ENCODE measurements at places on chromosomes 4 and X.

GRCh38 chrX:626745-627509, 3.7 kb upstream of the SHOX start:
- DNase-seq, result no peak

- no peak for DNase-seq
These were observed 7.8 kb downstream of the PF4V1 start for GRCh38 chr4:73860917-73861316.

DNA sequence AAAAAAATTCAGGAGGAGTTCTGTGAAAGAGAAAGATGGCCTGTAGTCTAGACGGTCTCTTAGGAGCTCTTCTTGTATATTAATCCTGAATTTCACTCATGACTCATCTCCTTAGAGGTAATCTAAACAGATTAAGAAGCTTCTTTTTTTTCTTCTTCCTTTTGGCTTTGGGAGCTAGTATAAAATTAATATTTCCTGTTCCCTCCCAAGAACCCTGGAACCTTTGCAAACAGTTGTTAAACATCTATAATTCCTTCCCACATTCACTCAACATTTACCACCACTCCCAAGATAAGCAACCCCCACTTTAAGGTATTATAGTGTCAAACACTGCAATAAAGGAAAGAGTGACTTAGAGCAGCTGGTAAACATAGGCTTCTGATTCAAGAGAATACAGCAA, 146.4 kb upstream of the EDNRA start:
- no peak for DNase-seq

- DNase-seq, result peak; percentile 54
These were observed 317.1 kb downstream of the DCTD start for GRCh38 chr4:182600093-182600492.

DNA sequence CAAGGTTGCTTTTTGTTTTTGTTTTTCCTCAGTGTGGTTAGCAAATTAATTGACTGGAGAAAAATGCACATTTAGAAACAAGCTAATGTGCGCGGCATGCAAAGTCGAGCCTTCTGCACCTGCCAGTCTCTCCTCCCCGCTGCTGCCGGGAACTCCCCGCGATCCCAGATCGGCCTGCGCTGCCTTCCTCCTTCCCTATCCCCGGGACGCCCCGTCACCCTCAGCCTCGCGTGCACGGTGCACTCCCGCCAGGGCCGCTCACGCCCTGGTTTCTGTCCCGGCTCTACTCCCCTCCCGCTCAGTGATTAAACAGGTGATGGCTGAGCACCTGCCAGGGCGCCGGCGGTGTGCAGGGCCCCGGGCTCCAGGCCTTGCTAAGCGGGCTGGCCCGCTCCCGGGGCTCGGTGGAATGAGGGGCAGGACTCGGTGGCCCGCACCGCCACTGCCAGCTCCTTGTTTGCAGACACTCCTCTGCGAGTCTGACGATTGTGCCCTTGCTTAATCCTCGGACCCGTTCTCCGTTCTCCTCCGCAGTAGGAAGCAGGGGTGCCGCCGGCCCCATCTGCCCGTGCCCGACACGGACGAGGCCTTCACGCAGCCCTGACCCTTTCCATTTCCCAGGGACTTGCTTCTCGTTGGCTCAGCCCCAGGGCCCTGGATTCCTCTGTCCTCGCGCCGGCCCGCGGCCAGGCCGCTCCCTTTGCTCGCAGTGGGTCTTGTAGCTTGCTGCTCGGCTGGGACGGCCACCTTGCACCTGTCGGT, 143.4 kb downstream of the TRIML1 start:
- no peak for DNase-seq

GRCh38 chrX:43835559-43835958, 46.7 kb downstream of the MAOB start:
- DNase-seq, result no peak

GRCh38 chrX:147565237-147565636, 346.5 kb upstream of the FMR1 start:
- DNase-seq, result no peak

Measured in NCI-H1694 treated with DMSO at 0.1 percent for 48 hours (cell line).